ENCODE measurements at places on chromosomes 2 and 18.

DNA sequence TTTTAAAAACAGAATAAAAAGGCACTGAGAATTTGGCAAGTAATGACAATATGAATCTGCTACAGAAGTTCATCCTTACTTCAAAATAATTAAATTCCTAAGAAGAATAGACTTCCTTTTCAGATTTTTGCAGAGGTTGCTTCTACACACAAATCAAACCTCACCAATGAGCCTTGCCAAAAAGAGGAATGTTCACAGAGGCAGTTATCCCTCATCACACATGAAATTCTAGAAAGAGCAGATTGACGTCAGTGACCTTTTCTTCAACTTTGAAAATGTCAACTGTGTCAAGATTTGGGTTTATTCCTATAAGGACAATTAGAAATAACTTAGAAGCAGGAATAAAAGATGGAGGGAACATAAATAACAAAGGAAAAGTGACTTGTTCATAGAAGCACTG, 64.6 kb downstream of the MBD2 start:
- peak overlapping the region; percentile 46 for H3K27ac ChIP-seq
- H3K4me3 ChIP-seq: no peak overlapping the region
- H3K27me3 ChIP-seq: no peaks in the 10 kb centered on the region
- H3K4me1 ChIP-seq: no peaks in the 10 kb centered on the region

DNA sequence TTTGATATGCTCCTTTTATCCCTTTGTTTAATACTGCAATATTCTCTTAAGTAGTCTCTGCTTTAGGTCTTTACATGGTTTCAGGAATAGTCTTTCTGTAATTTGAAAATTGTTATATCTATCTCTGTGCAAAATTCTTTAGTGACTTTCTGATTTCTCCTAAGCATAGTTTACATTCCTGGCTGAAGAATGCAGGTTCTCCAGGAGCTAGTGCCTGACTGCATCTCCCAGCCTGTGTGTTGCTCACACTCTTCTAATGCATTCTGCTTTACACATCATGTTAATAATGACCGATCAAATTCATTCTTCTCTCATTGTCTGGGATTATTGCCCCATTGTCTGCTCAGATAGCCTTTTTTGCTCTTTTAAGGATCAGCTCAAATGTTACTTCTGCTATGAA, 1349.2 kb downstream of the DSC3 start:
- no peaks in the 10 kb centered on the region for H3K27me3 ChIP-seq
- H3K4me1 ChIP-seq: no peaks in the 10 kb centered on the region
- no peak for DNase-seq
- H3K27ac ChIP-seq: no peak overlapping the region
- no peak overlapping the region for H3K4me3 ChIP-seq

DNA sequence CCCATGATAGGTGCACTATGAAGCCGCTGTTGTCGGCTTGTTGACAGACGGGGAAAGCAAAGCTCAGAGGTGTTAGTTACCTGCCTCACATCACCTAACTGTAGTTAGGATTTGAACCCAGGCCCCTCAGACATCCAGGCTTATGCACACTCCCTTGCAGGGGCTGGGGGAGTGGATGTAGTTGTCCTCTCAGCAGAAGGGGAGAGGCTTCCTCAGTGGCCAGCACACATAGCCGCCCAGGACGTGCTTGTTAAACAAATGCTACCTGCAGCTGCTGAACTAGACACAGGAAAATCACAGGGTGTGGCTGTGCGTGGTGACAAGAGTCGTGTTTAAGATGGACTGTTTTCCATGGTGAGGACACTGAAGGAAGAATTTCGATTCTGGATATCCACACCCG, 39.2 kb downstream of the GREB1 start:
- H3K4me3 ChIP-seq: no peak overlapping the region
- H3K36me3 ChIP-seq: no peaks in the 10 kb centered on the region
- H3K27me3 ChIP-seq: no peaks in the 10 kb centered on the region
- no peak overlapping the region for H3K27ac ChIP-seq

DNA sequence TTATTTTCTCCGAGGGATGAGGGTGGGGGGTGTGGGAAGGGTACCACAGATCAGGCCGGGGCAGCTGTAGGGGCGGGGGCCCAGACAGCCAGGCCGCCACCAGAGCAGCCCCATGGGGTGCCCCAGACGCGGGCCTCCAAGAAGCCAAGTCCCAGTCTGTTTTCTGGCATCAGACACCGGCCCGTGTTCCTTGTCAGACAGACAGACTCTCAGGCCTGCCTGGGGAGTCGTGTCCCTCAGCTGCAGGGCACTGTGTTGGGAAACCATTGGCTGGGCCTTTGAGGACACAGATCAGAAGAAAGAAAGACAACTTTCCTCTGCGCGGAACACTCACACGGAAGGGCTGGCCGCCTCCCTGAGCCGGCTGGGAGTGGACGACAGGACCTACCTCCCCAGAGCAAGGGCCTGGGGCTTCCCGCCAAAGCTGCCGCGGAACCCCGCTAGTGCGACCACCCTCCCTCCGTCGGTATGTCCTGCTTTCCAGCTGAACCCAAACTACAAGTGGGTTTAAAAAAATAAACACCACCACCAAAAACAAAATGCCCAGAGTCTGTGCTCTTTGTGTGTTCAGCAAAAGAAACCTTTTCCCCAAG, 88.0 kb downstream of the SMAD7 start:
- no peaks in the 10 kb centered on the region for H3K4me1 ChIP-seq
- H3K27me3 ChIP-seq: no peaks in the 10 kb centered on the region
- H3K4me3 ChIP-seq: no peak overlapping the region

- peaks cover 55% of the 10 kb centered on the region for H3K4me1 ChIP-seq
- H3K36me3 ChIP-seq: no peaks in the 10 kb centered on the region
- peak overlapping the region; percentile 33 for H3K4me3 ChIP-seq
- no peak for DNase-seq
- H3K27ac ChIP-seq: no peak overlapping the region
These were observed 5.3 kb downstream of the GLI2 start for GRCh38 chr2:120740765-120741524.

- no peaks in the 10 kb centered on the region for H3K4me1 ChIP-seq
- H3K27me3 ChIP-seq: no peaks in the 10 kb centered on the region
- no peak for DNase-seq
- no peak overlapping the region for H3K27ac ChIP-seq
- H3K4me3 ChIP-seq: no peak overlapping the region
- H3K36me3 ChIP-seq: no peaks in the 10 kb centered on the region
These were observed 597.1 kb upstream of the ACVR2A start for GRCh38 chr2:147247749-147248148.

DNA sequence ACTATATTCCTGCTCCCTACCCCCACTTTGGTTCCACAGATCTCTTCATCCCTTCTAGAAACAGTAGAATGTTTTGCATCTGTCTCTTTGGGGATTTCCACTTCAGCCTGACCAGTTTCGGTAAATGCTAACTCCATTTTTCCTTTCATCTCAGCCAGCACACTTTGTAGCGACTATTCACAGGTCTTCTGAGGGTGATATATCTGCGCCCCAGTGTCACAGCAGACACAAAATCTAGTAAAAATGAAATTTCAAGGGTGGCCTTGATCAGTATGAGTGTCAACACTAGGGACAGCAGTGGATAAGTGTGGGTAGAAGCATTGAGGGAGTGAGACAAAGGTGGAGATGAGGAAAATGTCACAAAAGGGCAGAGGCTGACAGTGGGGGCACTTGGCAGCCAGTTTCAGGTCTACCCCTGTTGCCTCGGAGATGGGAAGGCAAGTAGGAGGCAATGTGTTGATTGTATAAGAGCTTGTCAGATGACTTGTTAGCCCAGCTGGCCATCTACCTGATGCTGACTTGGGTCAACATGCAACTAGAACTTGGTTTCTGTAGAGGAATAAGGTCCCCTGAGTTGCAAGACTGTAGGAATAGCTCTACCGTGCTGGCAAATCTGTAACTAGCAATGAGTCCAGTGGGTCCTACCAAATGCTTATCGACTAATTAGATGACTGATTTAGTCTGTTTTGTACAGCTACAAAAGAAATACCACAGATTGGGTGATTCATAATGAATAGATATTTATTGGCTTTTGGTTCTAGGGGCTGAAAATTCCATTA, 60.7 kb downstream of the CXCR4 start:
- no peaks in the 10 kb centered on the region for H3K36me3 ChIP-seq
- no peak for DNase-seq
- no peaks in the 10 kb centered on the region for H3K4me1 ChIP-seq
- no peaks in the 10 kb centered on the region for H3K27me3 ChIP-seq
- H3K27ac ChIP-seq: no peak overlapping the region

DNA sequence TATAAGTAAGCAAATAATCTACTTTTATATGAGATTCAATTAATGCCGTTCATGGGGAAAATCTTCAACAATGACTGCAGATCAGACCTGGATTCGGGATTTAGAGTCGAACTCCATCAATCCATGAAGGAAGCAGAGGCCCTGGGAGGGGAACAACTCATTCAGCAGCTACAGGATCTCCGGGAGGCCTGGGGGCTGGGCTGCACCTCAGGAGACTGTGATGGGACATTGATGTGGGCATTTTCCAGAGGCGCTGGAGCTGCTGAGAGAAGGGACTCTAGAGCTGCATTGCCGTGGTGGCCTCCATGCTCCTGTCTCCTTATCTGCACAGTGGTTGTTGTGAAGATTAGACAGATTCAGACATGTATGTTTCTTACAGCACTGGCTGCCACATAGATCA, 76.9 kb downstream of the MYT1L start:
- no peak overlapping the region for H3K4me3 ChIP-seq
- H3K4me1 ChIP-seq: no peaks in the 10 kb centered on the region
- H3K27ac ChIP-seq: no peak overlapping the region
- H3K27me3 ChIP-seq: no peaks in the 10 kb centered on the region
- no peak for DNase-seq

GRCh38 chr2:69715964-69716363, 26.0 kb upstream of the ANXA4 start:
- DNase-seq: no peak
- H3K27me3 ChIP-seq: no peaks in the 10 kb centered on the region
- no peak overlapping the region for H3K27ac ChIP-seq
- H3K36me3 ChIP-seq: no peaks in the 10 kb centered on the region

GRCh38 chr2:198144660-198145059, 340.3 kb downstream of the PLCL1 start:
- H3K4me3 ChIP-seq: no peak overlapping the region
- H3K27ac ChIP-seq: no peak overlapping the region
- no peak for DNase-seq
- no peaks in the 10 kb centered on the region for H3K4me1 ChIP-seq
- H3K27me3 ChIP-seq: no peaks in the 10 kb centered on the region

DNA sequence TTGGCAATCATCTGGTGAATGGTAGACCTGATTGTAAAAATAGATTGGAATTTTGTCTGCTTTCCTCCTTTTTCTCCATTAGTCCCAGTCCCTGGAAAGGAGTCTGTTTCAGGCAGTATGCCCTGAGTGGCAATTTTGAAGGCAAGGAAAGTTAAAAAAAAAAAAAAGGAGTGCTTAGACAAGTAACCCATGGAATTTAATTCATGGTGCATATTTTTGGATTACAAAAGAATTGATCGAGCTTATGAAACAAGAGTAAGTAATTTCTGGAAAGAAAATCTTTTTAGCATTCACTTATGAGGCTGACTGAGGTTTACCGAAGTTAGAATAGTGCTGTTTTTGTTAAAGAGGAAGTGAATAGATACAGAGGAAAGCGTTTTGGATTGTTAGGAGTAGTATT, 29.4 kb upstream of the TMEM178A start:
- no peaks in the 10 kb centered on the region for H3K27me3 ChIP-seq
- H3K27ac ChIP-seq: no peak overlapping the region
- no peaks in the 10 kb centered on the region for H3K36me3 ChIP-seq
- no peak for DNase-seq
- no peak overlapping the region for H3K4me3 ChIP-seq

- no peak for DNase-seq
- no peaks in the 10 kb centered on the region for H3K27me3 ChIP-seq
- H3K4me1 ChIP-seq: peaks cover 20% of the 10 kb centered on the region
These were observed 152.5 kb upstream of the ALKAL2 start for GRCh38 chr2:440403-440740.

DNA sequence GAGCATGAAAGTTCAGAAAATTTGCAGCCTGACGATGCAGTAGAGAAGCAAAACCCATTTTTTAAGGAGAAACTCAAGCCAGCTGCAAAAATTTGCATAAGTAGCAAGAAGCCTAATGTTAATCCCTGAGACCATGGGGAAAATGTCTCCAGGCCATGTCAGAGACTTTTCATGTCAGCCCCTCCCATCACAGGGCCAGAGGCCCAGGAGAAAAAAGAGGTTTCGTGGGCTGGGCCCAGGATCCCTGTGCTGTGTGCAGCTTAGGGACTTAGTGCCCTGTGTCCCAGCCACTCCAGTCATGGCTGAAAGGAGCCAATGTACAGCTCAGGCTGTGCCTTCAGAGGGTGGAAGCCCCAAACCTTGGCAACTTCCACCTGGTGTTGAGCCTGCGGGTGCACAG, 533.0 kb downstream of the THSD7B start:
- no peaks in the 10 kb centered on the region for H3K4me1 ChIP-seq
- DNase-seq: no peak
- no peak overlapping the region for H3K4me3 ChIP-seq
- H3K36me3 ChIP-seq: no peaks in the 10 kb centered on the region
- no peak overlapping the region for H3K27ac ChIP-seq

DNA sequence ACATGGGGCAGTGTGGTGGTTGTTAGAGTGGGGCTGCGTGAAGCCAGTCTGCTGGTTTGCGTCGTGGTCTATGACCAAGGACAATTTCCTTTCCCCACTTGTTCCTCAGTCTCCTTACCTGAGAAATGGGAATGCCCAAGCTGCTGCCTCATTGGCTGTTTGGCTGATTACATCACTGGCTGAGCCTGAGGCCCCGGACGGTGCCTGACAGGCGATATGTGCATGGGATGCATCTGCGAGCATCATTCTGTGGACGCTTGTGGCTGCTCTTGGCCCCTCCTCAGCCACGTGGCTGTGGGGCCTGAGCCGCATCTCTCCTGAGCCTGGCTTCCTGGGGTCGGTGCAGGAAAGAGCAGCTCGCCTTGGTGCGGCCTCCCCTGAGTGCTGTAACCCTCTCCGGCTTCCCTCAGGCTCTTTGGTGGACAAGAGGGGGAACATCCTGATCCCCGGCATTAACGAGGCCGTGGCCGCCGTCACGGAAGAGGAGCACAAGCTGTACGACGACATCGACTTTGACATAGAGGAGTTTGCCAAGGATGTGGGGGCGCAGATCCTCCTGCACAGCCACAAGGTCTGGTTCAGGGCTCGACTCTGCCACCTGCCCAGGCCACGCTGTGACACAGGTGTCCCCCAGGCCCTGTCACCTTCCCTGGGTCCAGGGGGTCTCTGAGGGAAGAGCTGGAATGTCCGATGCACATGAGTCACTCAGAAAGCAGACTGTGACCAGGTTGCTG, 17.2 kb downstream of the CNDP2 start:
- DNase-seq: no peak
- no peak overlapping the region for H3K4me3 ChIP-seq
- H3K4me1 ChIP-seq: no peaks in the 10 kb centered on the region
- no peaks in the 10 kb centered on the region for H3K36me3 ChIP-seq

- H3K27ac ChIP-seq: no peak overlapping the region
- H3K36me3 ChIP-seq: no peaks in the 10 kb centered on the region
- no peaks in the 10 kb centered on the region for H3K27me3 ChIP-seq
- no peak for DNase-seq
These were observed 14.1 kb upstream of the PMAIP1 start for GRCh38 chr18:59885579-59886163.

DNA sequence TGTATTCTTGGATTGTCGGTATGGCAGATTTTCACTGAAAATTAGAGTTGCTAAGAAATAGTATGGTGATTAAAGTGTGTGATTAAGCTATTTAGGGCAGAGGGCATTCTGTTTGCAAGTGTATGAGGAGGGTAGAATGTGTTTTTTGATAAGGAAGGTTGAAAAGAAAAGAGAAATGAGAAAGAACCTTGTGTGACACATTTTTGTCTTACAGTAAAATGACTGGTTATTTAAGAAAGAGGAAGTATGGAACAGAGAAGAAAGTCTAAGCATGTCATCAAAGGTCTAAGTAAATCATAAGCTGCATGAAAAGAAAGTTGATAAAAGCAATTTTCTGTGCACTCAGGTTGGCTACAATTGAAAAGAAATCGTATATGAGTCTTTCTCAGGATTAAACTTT, 5.2 kb upstream of the RSAD2 start:
- H3K4me1 ChIP-seq: no peaks in the 10 kb centered on the region
- H3K27me3 ChIP-seq: no peaks in the 10 kb centered on the region
- no peak for DNase-seq
- no peak overlapping the region for H3K4me3 ChIP-seq
- no peak overlapping the region for H3K27ac ChIP-seq
